Activated CD4-positive, alpha-beta memory T cell treated with anti-CD3 and anti-CD28 coated beads, Interleukin-2, amount 10 ng/mL, durations not matched to agents 7 days and 5 days (primary cell): ENCODE measurements at places on chromosomes 2 and 18. TPM values are rescaled to one million over a fixed set of nuclear protein-coding genes. Genes with fewer than 3 reads are reported as not detected.

GRCh38 chr2:140064243-140064642 lies 1284.1 kb upstream of the NXPH2 start:
- no peak for DNase-seq

DNA sequence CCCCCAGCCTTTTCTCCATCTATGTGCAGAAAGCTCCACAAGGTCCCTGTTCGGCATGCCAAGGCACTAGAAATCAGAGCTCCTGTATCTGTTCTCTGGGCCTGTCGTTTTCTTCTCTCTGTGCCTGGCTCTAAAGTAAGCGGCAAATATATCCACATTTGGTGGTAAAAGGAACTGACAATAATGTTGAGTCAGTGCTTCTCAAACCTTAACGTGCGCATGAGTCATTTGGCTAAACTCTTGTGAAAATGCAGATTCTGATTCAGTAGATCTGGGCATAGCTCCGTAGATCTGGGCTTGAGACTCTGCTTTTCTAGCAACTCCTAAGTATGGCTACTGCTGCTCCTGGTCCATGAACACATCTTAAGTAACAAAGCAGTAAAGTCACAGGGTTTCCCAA lies 16.5 kb upstream of the ACSL3 start:
- DNase-seq: no peak

DNA sequence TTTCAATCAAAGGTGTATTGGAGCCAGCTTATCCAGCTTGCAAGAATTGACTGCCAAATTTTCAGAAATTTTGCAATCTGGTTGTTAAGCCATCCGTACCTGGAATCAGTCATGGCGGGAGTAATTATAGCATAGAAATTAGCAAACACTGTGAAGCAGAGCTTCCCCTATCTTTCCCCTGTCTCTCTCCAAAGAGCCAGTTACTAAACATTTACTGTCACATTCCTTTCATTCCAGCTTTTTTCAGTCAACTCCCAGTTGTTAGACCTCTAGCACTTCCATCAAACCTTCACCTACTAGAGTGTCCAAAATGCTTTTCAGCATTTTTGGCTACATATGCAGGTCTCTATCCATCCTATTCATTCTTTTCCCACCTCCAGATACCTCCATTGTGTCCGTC lies 137.4 kb downstream of the MC4R start:
- DNase-seq: no peak

The SLC38A11 gene
- total RNA-seq: not detected

The POTEJ gene
- total RNA-seq: not detected

DNA sequence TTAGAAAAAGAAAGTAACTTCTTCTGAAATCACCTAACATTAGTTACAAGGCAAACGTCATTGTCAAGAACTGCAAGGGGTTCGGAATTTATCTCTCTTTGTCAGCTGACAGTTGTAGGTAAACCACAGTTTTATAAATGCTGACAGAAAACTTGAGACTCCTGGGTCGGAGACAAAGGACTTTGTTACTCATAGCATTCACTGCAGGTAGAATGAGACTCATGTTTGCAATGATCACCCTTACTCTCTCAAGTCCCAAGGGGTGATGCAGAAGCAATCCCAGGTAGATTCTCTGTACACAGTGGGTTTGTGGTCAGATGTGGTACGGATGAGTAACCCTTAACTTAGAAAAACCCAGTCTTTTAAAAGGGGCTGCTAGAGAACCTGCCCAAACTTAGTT lies 757.8 kb downstream of the TRIB2 start:
- no peak for DNase-seq

- DNase-seq: no peak
Observed at GRCh38 chr18:24427484-24427883, 1.0 kb downstream of the IMPACT start.

The PROKR1 gene
- not detected for total RNA-seq

The MARCHF7 gene
- 98.0 TPM for total RNA-seq

- no peak for DNase-seq
Observed at GRCh38 chr18:27653247-27653646, 468.1 kb upstream of the CHST9 start.

GRCh38 chr2:216773072-216773471 lies 77.7 kb upstream of the IGFBP5 start:
- no peak for DNase-seq

The RAB17 gene
- not detected for total RNA-seq

DNA sequence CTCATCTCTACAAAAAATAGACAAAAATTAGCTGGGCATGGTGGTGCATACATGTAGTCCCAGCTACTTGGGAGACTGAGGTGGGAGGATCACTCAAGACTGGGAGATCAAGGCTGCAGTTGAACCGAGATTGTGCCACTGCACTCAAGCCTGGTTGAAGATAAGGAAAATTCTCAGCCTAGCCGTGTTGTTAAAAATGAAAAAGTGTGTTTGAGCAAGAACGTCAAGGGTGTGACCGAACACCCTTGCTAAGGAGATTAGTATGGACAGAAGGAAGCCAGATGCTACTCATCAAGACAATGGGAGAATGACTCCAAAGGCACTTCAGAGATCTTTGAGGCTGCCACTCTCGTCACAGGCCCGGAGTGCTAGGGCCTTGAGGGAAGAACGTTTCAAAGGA lies 70.0 kb upstream of the NDUFV2 start:
- no peak for DNase-seq

DNA sequence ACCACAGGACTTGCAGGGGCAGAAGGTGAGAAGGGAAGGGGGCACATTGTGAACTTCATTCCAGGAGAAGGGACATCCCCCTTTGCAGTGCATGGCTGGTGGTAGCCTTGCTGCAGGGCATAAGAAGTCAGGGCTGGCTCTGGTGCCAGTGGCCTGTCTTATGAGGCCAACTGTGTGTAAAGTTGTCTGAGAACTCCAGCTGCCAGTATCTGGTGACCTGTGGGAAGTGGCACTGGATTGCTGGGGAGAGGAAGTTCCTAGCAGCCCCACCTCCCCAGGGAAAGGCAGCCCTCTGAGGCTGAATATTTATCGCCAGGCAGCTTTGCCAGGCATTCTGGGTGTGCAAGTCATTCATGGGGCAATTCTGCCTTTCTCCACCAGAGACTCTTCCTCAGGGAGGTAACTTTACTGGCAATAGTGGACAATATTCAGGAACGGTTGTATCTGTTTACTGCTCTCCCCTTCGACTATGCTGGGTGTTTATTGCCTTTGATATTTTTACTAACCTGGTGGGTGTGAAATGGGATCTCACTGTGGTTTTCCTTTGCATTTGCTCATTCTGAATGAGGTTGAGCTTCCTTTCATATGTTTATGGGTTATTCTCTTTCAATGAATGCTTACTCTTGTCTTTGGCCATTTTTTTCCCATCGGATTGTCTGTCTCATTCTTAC lies 12.3 kb downstream of the TRPM8 start:
- no peak for DNase-seq

The KLHL14 gene
- total RNA-seq: not detected

The FOXD4L1 gene
- 0.23 TPM for total RNA-seq

DNA sequence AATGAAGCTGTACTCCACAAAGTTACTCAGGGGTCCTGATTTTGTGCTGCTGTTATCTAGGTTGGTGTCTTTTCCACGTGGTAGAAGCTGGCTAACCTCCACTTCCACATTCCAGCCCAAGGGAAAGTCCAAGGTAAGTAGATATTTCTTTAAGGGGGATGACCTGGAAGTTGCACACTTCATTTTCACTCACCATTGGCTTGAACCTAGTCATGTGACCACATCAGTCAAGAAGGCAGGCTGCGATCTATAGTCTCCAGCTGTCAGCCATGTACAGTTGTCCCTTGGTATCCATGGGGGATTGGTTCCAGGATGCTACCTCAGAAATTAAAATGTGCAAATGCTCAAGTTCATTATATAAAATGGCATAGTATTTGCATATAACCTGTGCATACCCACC lies 31.9 kb upstream of the TGIF1 start:
- no peak for DNase-seq

The EVA1A gene
- not detected for total RNA-seq

DNA sequence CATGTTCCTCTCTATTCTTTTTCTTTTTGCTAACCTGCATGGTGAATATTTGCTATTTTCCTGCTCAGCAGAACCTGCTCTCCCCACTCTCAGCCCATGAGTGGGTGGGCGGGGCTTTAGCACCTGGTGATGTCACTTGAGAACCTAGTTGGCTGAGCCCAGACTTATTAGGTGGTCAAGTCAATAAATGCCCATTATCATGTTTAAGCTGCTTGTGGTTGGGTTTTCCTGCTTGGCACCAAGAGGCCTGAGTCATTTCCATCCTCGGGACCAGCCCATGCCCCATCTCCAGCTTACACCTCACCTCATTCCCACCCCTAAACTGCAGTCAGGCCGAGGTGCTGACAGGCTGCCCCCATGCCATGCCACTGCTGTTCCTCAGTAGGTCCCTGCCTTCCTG lies 226.6 kb downstream of the ANKRD30B start:
- no peak for DNase-seq

GRCh38 chr2:100064165-100064564 lies 78.2 kb downstream of the AFF3 start:
- DNase-seq: no peak

DNA sequence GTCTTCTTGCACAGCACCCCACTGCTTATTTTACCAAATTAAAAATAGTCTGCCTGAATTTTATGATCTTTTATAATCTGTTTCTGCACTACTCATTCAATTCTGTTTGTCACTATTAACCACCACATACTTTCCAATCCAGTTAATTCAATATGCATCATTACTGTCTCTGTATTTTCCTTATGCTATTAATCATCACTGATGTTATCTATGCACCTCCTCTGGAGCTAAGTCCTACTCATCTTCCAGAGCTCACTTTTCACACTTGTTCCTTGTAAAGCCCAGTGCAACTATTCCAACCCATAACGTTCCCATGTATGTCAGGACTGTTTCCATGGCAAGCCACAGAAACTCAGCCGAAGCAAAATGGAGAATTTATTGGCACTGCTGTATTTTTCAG lies 713.6 kb downstream of the PLCL1 start:
- DNase-seq: no peak

GRCh38 chr18:62937065-62937464 lies 221.7 kb downstream of the PHLPP1 start:
- no peak for DNase-seq

DNA sequence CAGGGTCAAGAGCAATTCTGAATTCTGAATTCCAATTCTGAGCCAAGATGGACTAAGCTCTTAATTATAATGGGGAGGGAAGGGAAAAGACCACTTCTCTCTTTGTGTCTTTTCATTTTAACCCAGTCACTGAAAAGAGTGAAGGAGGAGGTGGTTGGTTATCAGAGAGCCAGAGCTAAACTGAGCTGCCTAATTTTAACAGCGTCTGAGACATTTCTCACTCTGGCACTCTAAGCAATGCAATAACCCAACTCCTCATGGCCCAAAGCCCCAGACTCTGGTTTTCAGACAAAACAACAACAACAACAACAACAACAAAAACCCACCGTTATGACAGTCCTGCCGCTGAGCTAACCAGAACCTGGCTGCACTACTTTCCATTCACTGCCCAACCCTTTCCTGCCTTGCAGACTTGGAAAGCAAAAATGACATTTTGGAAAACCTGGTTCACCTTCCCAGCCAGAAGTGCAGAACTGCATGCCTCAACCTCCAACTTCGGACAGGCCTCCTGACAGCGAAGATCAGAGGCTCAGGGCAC lies 1.0 kb downstream of the CHST10 start:
- no peak for DNase-seq

- peak; percentile 24 for DNase-seq
Observed at GRCh38 chr2:219171231-219171651, 1.4 kb upstream of the SLC23A3 start.

GRCh38 chr2:8457699-8458502 lies 224.0 kb upstream of the ID2 start:
- peak; percentile 61 for DNase-seq

- DNase-seq: no peak
Observed at GRCh38 chr2:29272311-29272710, 157.1 kb downstream of the CLIP4 start.

The ASXL3 gene
- not detected for total RNA-seq

The TMEM17 gene
- total RNA-seq: 0.13 TPM

DNA sequence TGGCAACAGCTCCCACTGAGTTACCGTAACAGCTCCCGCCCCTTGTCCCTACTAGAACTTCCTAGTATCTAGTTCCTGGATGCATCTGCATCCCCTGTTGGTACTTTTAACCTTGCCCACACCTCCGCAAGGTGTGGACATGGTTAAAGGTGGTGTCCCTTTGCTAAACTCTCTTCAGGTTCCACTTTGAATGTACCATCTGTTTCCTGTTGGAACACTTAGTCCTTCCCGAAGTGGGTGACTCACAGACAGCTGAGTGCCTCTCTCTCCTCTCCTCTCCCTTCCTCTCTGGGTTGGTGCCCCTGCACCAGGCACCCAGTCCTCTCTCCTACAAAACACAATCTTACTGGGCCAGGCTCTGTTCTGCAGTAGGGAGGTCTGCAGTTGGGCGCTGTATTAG lies 19.6 kb upstream of the REL start:
- DNase-seq: no peak

The MRPL30 gene
- 21.1 TPM for total RNA-seq

DNA sequence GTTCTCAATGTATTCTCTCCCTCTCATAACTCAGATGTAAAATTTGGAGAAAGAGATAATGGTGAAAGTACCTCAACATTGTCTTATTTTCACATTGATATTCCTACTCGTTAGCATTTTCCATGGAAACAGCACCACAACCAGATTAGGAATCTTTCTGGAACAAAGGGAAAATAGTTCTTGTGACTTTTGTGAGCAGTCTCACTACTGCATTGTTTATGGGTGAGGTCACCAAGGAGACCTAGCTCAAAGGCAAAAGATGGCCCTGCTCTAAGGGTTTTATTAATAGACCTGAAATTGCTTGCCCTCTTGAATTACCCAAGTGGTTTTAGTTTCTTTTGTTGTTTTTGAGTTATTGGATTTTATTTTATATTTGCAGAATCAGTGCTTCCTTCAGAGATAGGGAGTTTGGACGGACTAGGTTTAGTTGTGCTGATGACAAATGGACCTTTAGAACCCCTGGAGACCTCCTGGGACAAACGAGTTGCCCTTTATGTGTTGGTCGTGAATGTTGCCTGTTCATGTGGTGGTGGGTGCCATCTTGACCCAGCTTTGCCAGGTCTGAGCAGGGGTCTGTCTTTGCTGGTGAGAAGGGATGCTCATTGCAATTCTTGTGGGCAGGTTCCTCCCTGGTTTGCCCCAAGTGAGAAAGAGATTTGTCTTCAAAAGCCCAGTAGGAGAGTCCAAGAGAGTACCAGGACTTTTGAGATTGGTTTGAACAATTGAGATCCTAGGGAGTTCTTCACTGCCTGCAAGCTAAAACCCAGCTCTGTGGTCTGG lies 58.1 kb downstream of the INPP4A start:
- no peak for DNase-seq

The ZNF24 gene
- total RNA-seq: 55.2 TPM

- no peak for DNase-seq
Observed at GRCh38 chr2:124316881-124317605, 292.0 kb downstream of the CNTNAP5 start.

GRCh38 chr18:12310762-12311161 lies 2.7 kb downstream of the TUBB6 start:
- no peak for DNase-seq

- no peak for DNase-seq
Observed at GRCh38 chr2:96204836-96205624, 3.6 kb downstream of the STARD7 start.
